ENCODE measurements at places on chromosomes 2 and 18.

GRCh38 chr2:205582366-205582765, 99.9 kb upstream of the NRP2 start:
- DNase-seq: no peak

DNA sequence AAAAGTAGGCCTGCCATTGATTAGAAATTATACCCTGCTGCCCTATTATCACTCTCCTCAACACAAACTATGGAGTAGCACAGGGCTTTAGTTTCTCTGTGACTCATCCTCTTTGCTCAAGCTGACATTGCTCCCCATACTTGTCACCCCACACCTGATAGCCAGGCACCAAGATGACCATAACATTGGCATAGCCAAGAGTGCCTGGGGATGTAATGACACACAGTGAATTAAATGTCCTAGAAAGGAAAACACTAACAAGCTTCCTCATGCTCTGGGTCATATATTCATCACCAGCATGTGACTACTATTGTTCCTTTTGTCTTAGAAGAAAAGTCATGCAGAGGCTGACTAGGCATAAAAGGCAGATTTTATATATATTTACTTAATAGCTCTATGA, 137.8 kb upstream of the RND3 start:
- DNase-seq: no peak

DNA sequence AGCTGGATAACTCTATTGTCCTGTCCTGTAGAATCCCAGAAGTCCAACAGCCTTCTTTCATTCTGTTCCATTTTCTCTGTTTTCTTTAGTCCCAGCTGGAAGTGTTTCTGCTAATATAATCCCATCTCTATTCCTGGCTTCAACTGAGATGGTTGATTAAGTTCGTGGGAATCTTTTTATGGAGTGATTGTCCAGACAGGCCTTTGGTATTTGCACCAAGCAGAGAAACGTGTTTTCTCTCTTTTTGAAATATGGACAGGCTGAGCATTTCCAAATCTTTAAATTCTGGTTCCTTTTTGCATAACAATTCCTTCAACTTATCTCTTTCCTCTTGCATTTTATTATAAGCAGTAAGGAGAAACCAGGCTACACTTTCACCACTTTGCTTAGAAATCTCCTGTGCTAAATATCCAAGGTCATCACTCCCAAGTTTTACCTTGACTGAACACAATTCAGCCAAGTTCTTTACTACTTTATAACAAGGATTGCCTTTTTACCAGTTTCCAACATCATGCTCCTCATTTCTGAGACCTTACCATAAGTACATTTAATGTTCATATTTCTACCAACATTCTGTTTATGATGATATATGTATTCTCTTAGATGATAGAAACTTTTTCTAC, 108.8 kb downstream of the ZFP36L2 start:
- no peak for DNase-seq

GRCh38 chr2:31314761-31315160, 80.8 kb downstream of the EHD3 start:
- no peak for DNase-seq

DNA sequence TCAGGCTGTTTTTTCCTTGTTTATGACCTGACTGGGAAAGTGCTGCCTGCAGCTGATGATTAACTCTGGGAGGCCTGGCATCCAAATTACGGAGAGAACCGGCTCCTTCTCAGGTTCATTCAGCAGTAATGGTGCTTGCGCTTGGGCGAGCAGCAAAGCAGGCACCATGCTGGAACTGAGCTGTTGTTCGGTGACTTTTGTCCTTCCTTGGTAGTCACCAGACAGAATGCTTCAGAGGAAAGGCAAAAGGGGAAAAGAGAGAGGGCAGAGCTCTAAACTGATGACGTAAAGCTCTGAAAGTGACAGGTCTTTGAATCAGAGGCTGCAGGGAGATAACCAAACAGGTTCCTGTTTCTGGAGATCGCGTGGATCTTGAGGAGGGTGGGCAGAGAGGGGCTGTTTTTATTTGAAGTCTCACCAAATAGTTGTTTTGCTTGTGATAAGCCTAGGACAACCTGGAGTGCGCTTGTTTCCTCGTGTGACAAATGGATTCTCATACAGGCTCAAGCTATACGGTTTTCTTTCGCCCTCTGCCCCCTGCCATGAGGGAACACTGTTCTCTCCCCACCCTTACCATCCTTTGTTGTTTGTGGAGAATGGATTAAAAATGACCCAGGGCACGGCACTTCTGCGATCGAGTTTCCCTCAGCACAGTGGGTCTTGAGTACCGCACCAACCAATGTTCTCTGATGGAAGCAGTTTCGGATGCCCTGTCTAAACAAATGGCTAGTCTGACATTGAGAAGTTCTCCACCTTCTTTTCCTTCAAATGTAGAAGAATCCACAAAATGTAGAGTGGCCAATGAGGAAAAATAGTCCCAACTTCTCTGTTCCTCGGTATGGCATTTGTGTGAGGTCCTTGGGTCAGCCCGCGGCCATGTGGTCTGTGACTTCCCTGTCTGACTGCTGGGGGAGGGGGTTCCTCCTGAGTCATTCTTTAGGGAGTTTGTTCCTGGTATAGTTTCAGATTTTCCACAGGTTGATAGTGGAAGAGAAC, 1.3 kb downstream of the RASGRP3 start:
- no peak for DNase-seq

- no peak for DNase-seq
Measured at GRCh38 chr2:78913257-78913656, 112.2 kb upstream of the REG3G start.

DNA sequence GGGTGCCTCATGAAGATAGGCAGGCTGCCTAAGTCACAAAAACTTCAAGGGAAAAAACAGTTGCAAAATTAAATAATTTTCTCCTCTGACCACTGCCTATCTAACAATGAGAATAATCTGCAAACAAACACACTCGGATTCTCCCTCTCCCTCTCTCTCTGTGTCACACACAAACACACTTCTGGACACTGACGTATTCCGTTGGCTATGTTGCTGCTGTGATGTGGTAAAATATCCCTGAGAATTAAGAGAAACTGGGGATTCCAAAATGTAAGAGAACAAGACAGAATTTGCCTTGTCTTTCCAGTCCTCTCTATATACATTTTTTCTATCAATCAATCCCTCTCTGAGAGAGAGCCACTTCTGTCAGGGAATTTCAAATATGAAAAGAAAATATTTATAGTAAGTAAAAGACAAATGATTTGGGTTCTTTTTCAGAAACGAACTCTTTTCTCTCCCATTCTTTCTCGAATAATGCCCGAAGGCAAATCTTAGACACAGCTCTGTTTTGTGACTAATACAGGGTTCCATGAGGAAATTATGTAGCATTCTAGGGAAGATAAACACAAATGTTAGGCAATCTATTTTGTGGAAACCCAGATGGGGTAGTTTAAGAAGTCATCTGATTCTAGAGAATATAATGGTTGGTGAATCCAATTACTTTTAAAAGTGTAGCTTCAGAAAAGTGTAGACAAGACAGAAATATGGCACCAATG, 310.3 kb upstream of the CYP26B1 start:
- DNase-seq: no peak

- no peak for DNase-seq
Measured at GRCh38 chr18:54284981-54285785, 15.9 kb downstream of the POLI start.

DNA sequence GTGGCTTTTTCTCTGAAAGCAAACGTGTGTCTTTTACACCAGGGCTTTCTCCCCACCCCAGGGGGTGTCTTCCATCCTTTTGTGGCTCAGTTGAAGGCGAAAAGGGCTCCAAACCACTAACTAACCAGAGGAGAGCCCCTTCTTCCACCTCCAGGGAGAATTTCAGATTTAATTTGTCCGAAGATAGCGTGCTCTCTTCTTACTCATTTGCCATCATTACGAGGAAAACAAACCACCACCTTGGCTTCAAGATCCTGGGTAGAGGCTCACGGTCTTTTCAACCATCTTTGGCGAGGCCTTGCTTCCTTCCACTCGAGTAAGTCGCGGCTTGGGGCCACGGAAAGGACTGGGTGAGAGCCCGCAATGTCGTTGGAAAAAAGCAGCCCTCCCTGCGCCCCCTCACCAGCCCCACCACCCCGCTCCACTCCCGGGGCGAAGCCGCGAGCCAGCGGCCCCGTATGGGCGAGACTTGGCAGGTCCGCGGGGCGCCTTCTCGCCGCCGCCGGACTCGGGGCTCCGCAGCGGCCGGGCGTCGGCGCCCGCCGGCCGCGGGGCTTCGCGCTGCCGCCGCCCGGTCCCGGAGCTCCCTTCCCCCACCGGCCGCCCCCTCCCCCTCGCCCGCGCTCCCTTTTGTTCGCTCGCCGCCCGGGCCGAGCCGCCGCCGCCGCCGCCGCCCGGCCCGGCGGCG, 1.7 kb upstream of the ZNF532 start:
- DNase-seq: no peak

- DNase-seq: no peak
Measured at GRCh38 chr2:33316328-33316727, 160.1 kb upstream of the RASGRP3 start.

- DNase-seq: no peak
Measured at GRCh38 chr2:96264656-96265348, 995 bp downstream of the TMEM127 start.

- DNase-seq: no peak
Measured at GRCh38 chr2:231685349-231686191, 22.8 kb upstream of the PTMA start.

DNA sequence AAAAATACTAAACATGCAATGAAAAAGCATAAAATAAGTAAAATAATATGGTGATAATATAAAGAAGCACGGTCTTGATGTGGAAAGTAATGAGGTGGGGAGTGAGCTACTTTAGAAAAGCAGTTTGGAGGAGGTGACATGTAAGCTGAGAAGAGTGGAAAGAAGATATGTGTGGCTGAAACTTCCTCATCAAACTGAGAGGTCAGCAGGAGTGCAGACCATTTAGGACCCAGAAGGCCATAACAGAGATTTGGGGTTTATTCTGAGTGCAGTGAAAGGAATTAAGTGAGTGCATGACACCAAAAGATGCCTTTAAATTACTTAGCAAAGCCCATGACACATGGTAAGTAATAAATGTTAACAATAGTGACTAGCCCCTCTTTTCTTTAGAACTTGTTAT, 24.4 kb upstream of the TMEM182 start:
- DNase-seq: no peak

DNA sequence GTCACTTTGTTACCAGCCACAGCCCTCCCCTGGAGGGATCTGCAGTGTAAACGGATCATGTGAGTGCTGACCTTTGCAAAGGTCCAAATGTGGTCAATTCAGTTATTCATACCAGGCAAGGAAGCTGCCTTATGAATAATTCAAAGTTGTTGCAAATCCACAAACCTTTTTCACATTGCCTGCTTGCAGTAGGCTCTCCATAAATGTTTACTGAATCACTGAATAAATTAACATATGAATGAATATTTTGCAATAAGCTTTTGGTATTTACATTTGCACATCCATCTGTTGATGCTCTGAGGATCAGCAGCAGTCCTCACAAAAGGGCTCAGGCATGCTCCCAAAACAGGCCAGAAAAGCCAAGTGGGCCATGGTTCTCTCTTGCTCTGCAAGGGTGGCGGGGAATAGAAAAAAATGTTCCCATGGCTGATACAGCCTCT, 156.8 kb downstream of the VAPA start:
- DNase-seq: no peak

DNA sequence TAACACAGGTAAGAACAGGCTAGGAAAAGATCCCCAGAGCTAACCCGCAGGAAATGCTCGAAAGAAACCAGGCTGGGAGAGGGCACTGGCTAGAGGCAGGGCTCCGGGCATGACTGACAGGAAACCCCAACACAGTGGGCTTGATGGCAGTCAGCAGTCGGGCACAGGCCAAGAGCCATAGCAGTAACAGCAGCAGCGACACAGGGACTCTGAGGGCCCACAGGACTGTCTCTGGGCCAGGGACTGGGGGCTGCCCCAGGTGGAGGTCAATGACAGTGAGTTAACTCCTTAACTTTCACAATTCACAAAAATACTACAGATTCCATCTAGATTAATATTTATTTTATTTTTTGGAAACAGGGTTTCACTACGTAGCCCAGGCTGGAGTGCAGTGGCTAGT, 37.3 kb upstream of the ASPRV1 start:
- DNase-seq: no peak

- DNase-seq: no peak
Measured at GRCh38 chr18:27181726-27182125, 3.4 kb downstream of the CHST9 start.

GRCh38 chr2:145755019-145755837, 1235.3 kb upstream of the ZEB2 start:
- DNase-seq: no peak

DNA sequence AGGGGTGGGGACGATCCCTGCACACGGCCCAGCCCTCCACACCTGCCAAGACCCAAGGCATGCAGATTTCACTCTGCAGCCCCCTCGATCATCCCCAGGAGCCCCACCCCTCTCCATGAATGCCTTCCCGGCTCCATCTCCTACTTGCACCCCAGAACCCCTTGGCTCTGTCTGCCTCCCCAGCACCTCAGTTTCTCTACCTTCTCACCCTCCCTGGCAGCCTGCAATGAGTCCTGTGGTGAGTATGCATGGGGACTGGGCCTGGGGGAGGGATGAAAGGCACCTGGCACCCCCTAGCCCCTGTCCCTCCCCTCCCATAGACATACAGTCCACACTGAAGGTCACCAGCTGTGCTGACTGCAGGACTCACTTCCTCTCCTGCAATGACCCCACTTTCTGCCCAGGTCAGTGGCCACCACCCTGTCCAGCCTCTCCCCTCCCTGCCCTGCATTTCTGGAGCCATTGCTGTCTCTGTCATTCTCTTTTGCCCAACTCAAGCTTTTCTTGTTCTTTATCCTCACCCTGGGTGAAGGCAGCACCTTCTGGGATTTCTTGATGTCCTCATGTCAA, 1.0 kb downstream of the TEX51 start:
- no peak for DNase-seq

- no peak for DNase-seq
Measured at GRCh38 chr2:170814533-170815230, 2.0 kb upstream of the GAD1 start.
